ENCODE measurements at places on chromosomes 11 and 22.

- DNase-seq, result no peak
These were observed 55.2 kb upstream of the SLC22A12 start for GRCh38 chr11:64535811-64536210.

DNA sequence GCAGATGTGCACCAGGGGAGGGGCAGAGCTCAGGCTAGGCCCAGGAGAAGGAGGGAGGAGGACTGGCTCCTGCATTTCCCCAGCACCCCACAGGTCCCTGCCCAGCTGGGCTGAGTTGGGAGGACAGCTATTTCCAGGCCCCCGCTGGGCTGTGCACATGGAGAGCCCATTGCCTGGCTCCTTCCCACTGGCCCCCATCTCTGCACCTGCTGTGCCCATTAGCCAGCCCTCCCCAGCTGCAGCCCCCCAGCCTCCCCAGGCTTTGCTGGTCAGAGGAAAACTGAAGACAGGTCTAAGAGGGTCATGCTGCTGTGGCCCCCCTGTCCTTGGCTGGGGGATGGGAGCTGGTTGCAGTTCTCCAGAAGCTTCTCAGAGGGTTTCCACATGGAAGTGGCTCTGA lies 81.8 kb upstream of the SHANK2 start:
- no peak for DNase-seq

- no peak for DNase-seq
These were observed 153.9 kb upstream of the ZC3H12C start for GRCh38 chr11:109939166-109939810.

DNA sequence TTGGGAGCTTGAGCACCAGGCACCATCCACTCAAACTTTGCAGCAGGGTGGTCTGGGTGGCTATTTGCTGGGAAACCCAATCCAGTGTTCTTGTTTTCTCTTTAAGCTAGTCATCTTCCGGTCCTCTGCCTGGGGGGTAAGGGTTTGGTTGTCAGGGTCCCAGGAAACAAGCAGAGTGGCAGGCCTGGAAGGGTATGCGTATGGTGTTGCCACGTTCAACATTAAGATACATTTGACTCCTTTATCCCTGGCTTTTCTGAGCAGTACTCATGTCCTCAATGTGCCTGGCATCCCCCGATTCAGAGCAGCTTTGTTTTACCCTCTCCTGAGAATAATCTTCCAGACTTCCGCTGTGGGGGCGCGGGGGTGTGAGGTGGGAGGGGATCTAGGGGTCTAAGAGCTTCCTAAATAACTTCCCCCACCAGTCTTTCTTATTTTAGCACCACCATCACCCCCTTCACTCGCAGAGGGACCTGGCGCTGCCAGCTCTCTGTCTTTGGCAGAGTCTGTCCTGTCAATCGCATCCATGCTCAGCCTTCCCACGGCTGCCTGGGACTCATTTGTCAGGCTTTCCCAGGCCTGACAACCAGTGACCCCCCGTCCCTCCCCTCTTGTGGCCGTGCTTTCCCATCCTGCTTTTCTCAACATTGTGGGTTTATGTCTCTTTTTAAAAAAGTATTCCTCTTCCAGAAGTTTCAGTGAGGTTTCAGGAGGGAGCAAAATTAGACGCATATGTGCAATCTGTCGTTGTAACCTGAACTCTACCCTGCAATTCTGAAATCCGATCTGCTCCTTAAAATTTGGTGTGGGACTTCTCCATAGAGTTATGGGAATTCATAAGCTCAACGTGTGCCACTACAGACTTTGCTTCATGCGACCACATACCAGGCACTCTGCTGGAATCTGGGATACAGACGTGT lies 27.0 kb upstream of the RBFOX2 start:
- DNase-seq, result no peak

GRCh38 chr22:47406896-47407295 lies 644.4 kb downstream of the TBC1D22A start:
- no peak for DNase-seq

DNA sequence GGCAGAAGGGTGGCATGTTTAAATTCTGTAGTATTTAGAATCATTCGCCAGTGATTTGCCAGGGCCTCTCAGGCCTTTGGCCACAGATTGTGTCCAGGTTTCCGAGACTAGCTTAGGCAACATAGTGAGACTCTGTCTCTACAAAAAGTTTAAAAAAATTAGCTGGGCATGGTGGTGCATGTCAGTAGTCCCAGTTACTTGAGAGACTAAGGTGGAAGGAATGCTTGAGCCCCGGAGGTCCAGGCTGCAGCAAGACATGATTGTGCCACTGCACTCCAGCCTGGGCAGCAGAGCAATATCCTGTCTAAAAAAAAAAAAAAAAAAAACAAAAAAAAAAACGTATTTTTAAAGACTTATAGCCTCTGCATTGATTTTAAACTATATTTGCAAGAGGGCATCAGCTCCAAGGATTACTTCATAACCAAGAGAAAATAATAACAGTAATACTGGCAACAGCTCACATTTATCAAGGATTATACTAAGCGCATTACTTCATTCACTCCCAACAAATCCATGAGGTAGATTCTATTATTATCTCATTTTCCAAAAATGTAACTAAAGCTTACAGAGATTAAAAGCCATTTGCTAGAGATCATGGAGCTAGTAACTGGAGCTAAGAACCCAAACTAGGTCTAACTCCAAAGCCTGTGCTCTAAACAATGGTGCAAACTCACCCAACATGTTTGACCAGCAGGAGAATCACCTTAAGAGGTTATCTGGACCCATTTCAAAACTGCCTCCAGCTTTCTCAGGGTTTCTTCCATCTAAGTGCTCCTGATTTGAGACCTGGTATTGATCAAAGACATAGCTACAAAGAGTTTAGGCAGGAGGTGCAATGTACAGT lies 32.6 kb upstream of the SLC6A5 start:
- no peak for DNase-seq

Measured in activated gamma-delta T cell treated with anti-CD3 and anti-CD28 coated beads, Interleukin-2, amount 50 U/mL, for 16 hours (primary cell).